Large intestine (tissue), 12 donors: ENCODE measurements at places on chromosomes 7 and 10. TPM values are rescaled to one million over a fixed set of nuclear protein-coding genes. Genes with fewer than 3 reads are reported as not detected.

- no peak for DNase-seq
These were observed 212.8 kb downstream of the PTEN start for GRCh38 chr10:88076027-88076880.

IQUB gene
- polyA plus RNA-seq: 0.58 TPM

GRCh38 chr10:1037098-1037497 is 11.4 kb upstream of the IDI2 start:
- no peak for DNase-seq

DNA sequence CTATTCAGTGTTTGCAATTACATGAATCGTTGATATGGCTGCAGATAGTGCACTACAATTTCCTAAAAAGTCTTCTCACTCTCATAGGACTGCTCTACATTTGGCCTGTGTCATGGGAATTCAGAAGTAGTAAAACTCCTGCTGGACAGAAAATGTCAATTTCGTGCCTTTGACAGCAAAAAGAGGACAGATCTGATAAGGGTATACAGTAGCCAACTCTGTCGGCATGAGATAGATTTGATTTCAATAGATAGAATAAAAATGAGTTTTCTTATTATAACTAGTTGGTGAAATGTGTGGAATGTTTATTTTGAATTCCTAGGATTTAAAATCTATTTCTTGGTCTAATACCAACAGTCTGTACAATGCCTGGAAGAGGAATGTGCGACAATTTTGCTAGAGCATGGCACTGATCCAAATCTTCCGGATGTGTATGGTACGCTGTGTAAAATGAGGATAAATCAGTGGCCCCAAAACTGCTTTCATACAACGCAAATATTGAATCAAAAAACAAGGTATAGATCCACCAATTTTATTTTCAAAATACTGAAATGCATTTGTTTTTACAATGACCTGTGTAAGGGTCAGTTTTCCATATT is 133.5 kb upstream of the CDK13 start:
- no peak for DNase-seq

DNA sequence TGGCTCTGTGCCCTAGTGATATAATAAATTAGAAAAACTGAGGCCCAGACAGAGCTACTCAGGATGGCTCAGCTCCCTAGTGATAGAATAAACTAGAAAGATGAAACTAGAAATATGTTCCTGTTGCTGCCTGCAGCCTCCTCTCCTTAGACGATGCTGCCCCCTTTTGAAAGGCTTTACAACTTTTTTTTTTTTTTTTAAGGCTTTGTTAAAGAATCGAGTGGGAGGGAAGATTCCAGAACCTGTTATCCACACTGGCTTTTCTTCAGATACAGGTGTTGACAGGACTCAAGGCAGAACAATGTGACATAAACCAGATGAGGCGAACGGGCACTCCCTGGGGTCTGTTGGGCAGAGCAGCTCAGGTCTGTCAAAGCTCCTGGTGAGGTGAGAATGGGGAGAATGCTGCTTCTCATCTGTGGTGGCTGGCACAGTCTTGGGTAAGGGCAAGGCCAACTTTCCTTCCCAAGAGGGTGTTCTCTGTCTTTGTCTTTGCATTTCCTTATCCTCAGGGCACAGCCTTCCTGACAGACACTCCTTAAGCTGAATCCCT is 175.1 kb downstream of the COBL start:
- DNase-seq: peak; percentile 23

GRCh38 chr7:52995676-52996075 is 39.8 kb upstream of the POM121L12 start:
- DNase-seq: no peak

TWIST1 gene
- polyA plus RNA-seq: 0.61 TPM

GRID2IP gene
- 0.88 TPM for polyA plus RNA-seq

DNA sequence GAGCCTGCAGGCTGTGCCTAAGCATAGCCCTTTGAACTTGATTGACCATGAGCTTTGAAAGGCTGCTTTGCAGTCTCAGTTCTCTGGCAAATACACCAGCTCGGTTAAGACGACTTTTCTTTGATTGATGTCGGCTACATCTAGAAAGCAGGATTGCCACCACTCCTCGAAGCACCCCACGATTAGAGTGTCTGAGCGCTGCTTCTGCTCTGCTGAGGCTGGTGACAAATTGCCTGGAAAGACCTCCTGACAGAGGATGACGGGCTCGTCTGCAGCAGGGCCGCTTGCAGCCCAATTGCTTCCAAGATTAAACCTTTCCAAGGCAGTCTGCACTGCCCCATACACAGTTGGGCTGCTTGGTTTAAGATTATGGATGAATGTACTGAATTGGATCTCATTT is 182.0 kb downstream of the CUX1 start:
- DNase-seq: no peak

DNA sequence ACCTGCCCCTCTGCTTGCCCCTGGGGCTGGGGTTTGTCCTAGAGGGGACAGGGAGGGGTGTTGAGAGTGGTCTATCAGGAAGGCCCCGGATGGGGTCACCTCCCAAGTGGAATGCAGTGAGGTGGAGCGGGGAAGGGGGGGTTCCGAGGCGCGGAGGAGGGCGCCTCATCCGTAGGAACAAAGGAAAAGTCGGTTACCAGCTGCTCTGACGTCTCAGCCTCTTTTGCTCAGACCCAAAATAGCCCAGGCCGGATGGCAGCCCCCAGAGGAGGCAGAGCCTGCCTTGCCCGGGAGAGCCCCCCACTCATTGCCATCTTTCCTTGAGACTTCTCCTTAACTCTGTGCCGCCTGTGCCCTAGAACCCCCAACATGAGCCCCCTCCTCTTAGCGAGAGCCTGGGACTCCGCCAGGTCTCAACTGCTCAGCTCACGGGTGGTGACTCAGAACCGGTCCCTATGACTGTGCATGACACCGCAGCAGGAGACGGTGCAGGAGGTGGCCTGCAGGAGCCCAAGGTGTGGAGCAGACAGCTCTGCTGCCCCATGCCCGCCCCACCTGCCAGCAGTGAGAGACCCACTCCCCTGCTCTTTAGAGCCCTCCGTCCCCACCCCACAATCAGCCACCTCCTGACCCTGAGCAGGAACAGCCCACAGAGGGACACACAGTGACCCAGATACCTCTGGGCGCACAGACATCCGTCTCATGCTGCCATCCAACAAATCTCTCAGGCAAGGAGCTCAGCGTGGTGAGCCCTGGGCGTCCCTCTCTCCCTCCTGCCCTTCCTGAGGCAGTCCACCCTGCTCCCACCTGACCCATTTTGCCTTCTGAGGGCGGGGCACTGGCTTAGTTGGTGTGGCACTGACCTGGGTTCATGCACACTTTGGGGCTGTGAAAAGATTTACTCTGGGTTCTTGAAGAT is 13.1 kb downstream of the STX1A start:
- no peak for DNase-seq

DNA sequence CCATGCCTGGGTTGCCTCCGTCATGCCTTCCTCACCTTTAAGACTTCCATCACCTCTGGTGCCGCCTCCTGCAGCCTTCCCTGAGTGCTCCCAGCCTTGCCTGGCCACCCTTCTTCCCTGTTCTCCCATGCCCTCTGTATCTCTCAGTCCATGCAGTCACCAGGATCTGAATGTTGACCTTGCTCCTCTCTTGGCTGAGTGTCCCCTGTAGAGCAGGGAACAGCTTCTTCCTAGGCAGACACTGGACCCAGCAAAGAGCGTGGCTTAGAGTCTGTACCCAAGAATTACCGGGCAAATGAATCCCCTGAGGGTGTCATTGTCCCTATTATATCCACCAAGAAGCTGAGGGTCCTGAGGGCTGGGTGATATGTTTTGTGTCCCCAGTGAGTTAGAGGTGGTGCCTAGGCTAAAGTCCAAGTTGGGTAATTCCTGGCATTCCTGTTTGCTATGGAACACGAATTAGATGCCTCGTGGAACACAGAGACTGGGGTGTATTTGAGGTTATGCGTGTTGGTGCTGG is 505.6 kb downstream of the RPS24 start:
- no peak for DNase-seq

GRCh38 chr10:79292026-79292766 is 55.1 kb upstream of the PPIF start:
- DNase-seq: no peak

DNA sequence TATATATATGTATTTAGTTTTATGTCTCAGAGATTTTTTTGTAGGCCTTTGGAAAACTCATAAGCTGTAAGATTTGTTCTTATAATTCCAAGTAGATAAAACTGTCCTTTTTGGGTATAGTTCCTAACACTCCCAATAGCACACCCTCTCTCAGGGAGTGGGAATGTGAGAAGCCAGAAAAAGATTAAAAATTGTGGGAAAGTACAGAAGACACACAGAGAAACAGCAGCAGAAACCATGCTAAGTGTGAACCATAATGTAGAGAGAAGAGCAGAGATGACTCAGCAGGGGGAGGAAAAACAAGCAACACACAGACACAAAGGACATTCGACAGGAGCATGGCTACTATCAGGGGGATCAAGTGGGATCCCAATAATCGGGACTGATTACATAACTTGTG is 401.6 kb downstream of the MAGI2 start:
- no peak for DNase-seq

DNA sequence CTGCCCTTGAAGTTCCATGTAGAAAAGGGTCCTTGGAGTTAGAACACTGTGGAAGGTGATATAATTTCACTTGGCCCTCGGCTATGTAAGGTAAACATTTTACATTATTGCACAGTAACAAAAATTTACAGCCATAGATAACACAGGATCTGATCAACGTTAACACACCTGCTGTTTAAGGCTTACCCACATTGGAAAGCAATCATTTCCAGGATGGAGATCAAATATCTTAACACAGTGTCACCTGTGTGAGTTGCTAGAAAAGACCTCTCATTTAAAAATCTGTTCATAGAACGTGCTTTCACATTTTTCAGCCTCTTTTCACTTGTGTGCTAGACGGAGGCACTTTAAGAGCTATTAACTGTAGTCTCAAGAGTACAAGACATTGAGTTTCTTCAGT is 1.9 kb downstream of the TMEM229A start:
- DNase-seq: no peak

GJD4 gene
- 0.09 TPM for polyA plus RNA-seq

- DNase-seq: no peak
These were observed 11.1 kb downstream of the MAFK start for GRCh38 chr7:1541431-1542162.

DNA sequence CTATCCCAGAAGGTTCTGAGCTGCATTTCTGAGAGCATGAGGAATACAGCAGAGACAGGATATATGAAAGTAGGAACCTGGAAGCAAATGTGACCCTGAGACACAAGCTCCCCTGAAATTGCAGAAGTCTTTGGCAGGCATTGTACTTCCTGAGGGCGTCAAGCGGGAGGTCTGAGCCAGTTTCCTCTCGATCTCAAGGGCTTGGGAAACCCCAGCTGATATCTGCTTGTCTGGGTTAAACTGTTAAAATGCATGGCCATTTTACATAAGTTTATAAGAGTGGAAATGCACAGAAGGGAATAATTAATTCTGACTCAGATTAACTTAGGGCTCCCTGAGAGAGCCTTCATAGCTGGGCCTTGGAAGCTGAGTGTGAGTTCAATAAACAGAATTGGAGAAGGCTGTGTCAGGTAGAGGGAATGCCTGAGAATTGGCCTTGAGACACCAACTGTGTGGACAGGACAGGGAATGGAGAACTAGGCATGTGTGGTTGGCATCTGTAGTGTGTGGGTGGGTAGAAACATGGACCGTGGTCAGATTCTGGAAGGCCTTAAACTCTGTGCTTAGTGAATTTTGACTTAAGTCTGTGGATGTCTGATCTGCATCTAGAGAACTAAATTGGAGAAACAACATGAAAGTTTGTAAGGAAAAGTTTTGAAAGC is 53.3 kb downstream of the WIPF3 start:
- DNase-seq: no peak

NRCAM gene
- polyA plus RNA-seq: 11.8 TPM

EVX1 gene
- polyA plus RNA-seq: not detected

- DNase-seq: peak; percentile 3
These were observed 98.1 kb downstream of the SDHAF3 start for GRCh38 chr7:97215556-97215955.

LEP gene
- polyA plus RNA-seq: 0.01 TPM

DNA sequence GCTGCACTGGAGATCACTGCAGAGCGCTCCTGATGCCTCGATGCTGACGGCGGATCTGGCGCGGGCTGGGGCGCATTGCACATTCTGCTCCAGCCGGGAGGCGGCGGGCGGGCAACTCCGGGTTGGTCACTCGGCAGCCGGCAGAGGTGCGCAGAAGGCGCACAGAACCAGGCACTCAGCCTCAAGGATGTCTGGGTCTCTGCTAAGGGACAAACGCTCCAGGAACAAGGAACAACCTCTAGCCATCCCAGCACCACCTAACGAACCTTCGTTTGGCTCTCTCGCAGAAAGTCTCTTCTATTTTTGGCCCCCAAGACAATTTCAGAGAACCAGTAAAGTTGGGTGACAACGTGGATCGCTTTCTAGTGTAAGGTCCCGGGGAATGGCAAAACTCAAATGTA is 254.6 kb downstream of the OTUD1 start:
- DNase-seq: no peak

- DNase-seq: peak; percentile 44
These were observed 40.0 kb downstream of the SYPL1 start for GRCh38 chr7:106071999-106072714.

CCDC6 gene
- 41.2 TPM for polyA plus RNA-seq

DNA sequence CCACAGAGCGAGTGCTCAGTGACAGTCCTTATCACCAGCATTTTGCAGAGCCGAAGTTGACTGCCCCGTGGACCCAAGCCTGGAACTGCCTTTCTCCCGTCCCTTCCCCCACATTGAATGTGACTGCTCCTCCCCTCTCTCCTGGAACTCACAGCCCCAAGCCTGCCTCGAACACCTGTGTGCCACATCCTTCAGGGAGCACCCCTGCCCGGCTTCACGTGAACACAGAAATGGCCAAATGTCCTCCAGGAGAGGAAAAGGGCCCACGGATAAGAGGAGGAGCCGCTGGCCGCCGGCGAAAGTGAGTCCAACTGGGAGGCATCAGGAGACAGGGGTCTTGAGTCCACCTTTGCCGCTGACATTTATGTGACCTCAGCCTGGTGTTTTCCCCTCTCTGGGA is 16.2 kb downstream of the STX1A start:
- no peak for DNase-seq

DNA sequence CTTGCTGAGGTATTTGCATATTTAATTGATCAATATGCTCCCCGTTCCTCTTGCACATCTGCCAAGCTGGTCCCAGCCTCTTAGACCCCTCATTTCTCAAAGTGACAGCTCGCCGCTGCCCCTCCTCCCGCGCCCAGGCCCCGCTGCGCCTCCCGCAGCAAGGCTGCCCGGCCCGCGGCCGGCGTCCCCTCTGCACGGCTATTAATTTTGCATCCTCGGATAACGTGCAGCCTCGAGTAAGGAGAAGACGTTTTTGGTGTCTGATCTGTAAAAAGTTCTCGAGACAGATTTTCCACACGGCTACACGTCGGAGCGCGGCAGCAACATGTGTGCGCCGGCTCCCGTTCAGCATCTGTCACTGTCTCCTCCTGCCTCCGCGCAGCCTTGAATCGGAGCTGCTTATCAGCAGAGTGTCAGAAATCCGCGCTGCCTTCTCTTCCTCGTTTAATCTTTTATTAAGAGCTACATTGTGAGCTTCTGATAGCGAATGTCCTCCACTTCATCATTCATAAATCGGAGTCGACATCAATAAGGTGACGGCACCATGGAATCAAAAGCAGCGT is 65.3 kb downstream of the EBF3 start:
- DNase-seq: no peak

CRHR2 gene
- polyA plus RNA-seq: 0.31 TPM

GRCh38 chr10:21860718-21861117 is 142.8 kb downstream of the DNAJC1 start:
- no peak for DNase-seq

GRCh38 chr7:1940863-1941262 is 270.8 kb downstream of the ELFN1 start:
- DNase-seq: no peak

AKR1C2 gene
- 10.2 TPM for polyA plus RNA-seq

NME8 gene
- polyA plus RNA-seq: 0.04 TPM

GRCh38 chr10:30694518-30695228 is 65.1 kb upstream of the LYZL2 start:
- DNase-seq: no peak

ATP5F1C gene
- polyA plus RNA-seq: 318 TPM
